ENCODE measurements at places on chromosomes 3 and 15. TPM values are rescaled to one million over a fixed set of nuclear protein-coding genes. Genes with fewer than 3 reads are reported as not detected.

ROPN1 gene
- total RNA-seq: not detected

GPR15 gene
- not detected for total RNA-seq

DNA sequence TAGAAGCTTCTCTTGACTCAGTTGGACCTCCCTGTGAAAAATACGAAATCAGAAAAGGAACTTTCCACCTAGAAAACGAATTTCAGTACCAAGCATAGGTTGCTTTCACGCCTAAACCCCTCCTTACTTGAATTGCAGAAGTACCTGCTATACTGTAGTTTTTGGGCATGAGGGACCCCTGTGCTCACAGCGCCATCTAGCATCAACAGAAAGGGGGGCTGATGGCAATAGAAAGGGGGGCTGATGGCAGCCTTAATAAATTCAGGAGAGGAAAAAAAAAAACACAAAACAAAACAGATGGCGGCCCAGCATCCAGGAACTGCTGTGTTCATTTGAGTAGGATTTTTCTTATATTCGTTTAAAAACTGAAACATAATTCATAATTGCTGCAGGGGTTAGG is 96.7 kb downstream of the NPAP1 start:
- no peak for DNase-seq

- DNase-seq: no peak
These were observed 632 bp downstream of the CTSH start for GRCh38 chr15:78944202-78944625.

DNAH12 gene
- total RNA-seq: under 0.01 TPM

ITIH1 gene
- total RNA-seq: not detected

SLC15A2 gene
- total RNA-seq: 0.26 TPM

DNA sequence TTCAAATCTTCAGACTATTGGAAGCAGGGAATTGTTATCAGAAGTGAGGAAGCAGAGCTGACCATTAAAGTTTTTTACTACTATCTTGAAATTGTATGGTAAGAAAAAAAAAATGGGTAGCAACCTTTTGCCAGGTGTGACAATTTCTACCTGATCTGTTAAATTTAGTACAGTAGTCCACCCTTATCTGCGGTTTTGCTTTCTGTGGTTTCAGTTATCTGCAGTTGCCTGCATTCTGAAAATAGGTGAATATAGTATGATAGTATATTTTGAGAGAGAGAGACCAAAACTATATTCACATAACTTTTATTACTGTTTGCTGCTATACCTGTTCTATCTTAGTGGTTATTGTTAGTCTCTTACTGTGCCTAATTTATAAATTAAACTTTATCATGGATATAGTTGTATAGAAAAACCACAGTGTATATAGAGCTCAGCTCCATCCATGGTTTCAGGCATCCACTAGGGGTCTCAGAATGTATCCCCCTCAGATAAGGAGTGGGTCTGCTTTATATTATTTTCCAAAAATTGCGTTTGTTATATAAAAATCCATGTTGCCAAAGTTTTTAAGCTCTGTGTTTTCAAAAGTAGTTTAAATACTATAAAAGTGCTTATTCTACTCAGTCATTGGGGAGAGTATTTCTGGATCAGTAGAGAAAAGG is 69.9 kb downstream of the PTPRG start:
- DNase-seq: no peak

C3orf85 gene
- not detected for total RNA-seq

SEMA7A gene
- total RNA-seq: 2.3 TPM

DNA sequence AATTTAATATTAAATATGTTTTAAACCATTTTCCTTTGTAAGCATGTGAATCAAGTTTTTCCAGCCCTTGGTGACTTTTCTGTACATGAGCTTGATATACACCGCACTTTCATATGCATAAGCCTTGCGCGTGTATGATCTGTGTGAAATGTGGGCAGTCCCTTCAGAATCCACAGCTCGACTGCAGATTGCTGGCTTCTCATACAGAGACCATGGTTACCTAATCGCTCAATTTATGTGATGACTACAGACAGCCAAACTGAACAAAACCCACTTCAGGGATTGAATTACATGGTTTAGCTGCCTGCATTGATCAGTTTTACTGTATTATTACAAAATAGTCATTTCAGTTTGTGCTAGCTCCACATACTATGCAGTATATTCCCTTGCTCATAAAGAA is 212.3 kb upstream of the NECTIN3 start:
- DNase-seq: no peak

DUSP7 gene
- 5.4 TPM for total RNA-seq

- no peak for DNase-seq
These were observed 49.5 kb downstream of the APBA2 start for GRCh38 chr15:28935316-28935715.

GRCh38 chr3:155196131-155197021 is 97.1 kb downstream of the STRIT1 start:
- no peak for DNase-seq

SLC22A13 gene
- 0.33 TPM for total RNA-seq

DNA sequence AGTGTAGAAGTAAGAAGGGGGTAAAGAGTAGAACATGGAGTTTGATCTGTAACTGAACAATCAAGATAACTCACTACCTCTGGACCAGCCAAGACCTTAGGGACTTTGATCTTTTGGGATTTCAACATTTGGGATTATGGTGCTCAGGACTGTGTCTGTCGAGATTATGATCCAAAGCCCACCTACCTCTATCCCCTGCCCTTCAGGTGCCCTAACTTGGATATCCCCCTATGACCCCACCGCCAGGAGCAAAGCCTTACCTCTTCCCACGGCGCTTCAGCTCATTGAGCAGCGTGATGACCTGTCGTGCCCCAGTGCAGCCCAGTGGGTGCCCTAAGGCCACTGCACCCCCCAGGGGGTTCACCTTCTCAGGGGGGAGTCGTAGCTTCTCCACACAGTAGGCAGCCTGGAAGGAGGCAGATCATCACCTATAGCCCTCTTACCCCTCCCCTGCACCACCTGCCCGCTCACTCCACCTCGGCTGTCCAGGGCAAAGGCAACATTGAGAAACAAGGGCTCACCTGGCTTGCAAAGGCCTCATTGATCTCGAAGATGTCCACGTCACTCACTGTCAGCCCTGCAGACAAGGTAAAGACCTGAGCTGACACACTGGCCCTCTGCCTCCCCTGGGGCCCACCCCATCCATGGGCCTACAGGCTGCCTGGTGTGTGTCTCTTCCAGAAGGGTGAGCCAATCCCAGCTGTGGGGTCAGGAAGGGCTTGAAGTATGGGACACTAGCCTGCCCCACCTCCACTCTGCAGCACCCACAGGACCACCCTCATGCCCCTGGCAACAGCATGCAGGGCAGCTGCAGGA is 11.4 kb downstream of the ACAA1 start:
- DNase-seq: no peak

- DNase-seq: peak; percentile 88
These were observed 15.8 kb upstream of the SLC27A2 start for GRCh38 chr15:50166216-50166615.

C3orf70 gene
- 0.33 TPM for total RNA-seq

DNA sequence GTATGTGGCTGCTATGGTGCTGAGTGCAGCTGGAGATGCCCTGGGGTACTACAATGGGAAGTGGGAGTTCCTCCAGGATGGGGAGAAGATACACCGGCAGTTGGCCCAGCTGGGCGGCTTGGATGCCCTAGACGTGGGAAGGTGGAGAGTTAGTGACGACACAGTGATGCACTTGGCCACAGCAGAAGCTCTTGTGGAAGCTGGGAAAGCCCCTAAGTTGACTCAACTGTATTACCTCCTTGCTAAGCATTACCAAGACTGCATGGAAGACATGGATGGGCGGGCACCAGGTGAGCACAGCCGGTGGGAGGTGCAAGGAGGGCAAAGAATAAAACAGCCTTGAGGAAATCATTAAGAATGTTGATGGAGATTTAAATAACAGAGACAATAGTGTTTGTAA is 2.9 kb downstream of the ADPRH start:
- no peak for DNase-seq

GRCh38 chr15:72153269-72154000 is 35.2 kb downstream of the SENP8 start:
- DNase-seq: peak; percentile 51

ATP13A5 gene
- total RNA-seq: not detected

- no peak for DNase-seq
These were observed 52.0 kb upstream of the ULK4 start for GRCh38 chr3:42013691-42014457.

- no peak for DNase-seq
These were observed 101.1 kb upstream of the RASGRP1 start for GRCh38 chr15:38665586-38666305.

DNA sequence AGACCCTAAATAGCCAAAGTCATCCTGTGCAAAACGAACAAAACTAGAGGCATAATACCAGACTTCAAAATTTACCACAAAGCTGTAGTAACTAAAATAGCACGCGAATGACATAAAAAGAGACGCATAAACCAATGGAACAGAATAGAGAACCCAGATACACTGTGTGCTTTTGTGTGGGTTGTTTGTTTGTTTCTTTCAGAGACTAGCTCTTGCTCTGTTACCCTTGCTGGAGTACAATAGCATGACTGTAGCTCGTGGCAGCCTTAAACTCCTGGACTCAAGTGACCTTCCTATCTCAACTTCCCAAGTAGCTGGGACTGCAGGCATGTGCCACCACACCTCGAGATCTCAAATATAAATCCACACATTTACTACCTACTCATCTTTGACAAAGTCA is 1314.6 kb upstream of the GBE1 start:
- no peak for DNase-seq

- no peak for DNase-seq
These were observed 77.1 kb downstream of the SPSB4 start for GRCh38 chr3:141128126-141128777.

DNA sequence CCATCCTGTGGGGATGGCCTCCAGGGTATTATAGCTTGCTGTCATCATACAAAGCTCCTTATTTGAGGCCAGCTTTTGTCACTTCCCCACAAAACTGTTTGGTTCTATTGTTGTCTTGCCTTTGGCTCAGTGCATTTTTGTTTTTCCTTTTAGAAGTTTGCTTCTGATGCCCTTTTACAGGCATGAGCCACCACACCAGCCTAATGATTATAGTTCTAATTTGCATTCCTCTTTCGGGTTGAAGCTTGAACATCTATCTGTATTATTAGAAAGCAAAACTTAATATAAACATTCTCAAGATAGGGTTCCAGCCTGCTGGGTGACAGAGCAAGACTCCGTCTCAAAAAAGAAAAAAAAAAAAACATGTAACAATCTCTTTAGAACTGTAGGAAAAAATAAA is 39.8 kb downstream of the SMARCC1 start:
- no peak for DNase-seq
